Activated T-cell treated with anti-CD3 and anti-CD28 coated beads for 48 hours (primary cell): ENCODE measurements at places on chromosomes 11 and 22.

DNA sequence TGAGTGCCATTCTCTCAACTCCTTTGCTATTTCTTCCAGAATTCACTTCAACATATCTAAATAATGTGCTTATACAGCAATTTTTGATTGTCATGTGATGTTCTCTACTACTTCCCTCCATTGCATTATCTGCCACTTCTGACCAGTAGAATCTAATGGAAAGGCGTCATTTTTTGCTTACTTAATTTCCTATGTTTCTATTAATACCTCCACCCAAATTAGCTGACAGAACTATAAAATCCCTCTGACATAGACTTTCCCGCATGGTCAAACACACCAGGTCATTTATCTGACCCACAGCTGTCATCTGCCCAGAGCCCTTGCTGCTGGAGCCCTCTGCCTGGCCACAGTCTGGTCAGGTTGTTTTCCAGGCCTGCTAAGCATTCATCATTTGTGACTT is 258.6 kb upstream of the NARS2 start:
- no peak for DNase-seq

- DNase-seq, result no peak
These were observed 1089.3 kb downstream of the BRD1 start for GRCh38 chr22:48738204-48738980.

- DNase-seq, result no peak
These were observed 589 bp downstream of the SCGB1A1 start for GRCh38 chr11:62419314-62419929.

GRCh38 chr11:122920579-122920978 is 38.0 kb downstream of the JHY start:
- DNase-seq, result no peak

DNA sequence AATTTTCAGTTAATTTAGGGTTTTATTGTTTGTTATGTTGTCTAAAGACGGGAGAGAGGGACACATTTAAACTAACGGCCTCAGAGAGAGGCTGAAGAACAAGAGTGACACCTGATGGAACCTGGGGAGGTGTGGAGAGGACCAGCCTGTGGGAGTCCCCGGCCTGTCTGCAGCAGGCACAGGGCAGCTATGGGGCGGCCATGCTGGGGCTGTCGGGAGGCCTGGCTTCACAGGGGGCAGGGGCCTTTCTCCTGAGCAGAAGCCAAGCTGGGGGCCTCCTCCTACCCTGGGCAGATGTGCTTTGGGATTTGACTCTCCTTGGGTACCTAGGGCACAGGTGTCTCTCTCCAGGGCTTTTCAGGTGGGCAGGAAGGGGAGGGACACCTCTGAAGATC is 21.9 kb downstream of the RELT start:
- DNase-seq, result no peak

GRCh38 chr11:12110714-12111548 is 541 bp downstream of the MICAL2 start:
- no peak for DNase-seq

- no peak for DNase-seq
These were observed 76.5 kb downstream of the C11orf91 start for GRCh38 chr11:33624083-33624482.

GRCh38 chr11:14587258-14587657 is 56.3 kb upstream of the PDE3B start:
- no peak for DNase-seq

GRCh38 chr22:30305906-30306626 is 16.8 kb upstream of the CASTOR1 start:
- no peak for DNase-seq

DNA sequence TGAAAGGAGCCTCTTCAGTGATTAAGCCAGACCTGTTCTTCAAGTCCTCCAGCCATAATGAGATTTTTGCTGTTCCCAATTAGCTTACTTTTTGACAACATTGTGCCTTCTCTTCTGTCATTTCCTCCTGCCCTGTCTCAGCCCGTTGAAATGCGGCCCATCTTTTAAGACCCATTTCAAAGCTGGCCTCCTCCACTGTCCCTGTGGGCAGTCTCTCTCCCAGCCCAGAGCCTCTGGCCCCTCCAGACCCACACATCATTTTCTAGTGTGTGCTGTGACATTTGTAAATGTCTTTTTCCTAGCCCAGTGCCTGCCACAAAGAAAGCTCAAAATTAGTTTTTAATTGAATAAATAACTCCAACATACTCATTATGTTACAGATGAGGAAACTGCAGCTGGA is 70.9 kb downstream of the BUD13 start:
- no peak for DNase-seq

DNA sequence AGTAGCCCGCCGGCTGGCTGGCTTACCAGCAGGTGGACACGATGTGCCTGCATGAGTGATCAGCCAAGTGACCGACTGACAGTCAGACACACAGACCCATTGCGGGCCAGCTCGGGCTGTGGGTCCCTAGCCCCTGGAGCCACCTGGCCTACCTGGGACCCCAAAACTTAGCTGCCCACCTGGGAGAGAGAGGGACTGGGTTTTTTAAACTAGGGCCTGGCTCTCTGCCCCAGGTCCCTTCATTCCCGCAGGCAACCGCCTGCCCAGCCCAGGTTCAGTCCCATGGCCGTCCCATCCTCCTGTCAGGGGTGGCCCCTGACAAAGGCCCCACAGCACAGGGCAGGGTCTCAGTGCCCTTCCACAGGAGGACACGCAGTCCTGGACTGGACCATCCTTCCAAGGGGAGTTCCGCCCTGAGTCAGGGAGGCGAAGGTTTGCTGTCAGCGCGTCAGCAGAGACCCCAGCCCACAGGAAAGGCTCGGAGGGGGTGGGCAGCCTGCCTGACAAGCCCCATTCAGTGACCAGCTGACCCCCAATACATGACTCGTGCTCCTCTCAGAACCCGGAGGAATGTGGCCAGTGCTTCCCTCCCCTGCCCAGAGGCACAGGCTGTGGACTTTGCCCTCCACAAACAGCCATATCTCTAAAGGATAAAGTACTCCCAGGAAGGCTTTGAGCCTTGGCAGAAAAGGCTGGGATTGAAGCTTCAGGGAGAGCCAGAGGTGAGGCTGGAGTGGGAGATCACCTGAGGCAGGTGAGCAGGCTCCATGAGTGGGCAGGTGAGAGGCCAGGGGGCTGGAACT is 8.4 kb downstream of the SLCO2B1 start:
- no peak for DNase-seq

- no peak for DNase-seq
These were observed 1205.4 kb downstream of the TBC1D22A start for GRCh38 chr22:47967831-47968230.
